T-helper 22 cell (primary cell): ENCODE measurements at places on chromosomes 1 and 21.

GRCh38 chr1:228753786-228754360, 18.6 kb downstream of the RHOU start:
- no peak for DNase-seq

- no peak for DNase-seq
These were observed 148.0 kb downstream of the DHRS3 start for GRCh38 chr1:12469990-12470389.

GRCh38 chr1:209544098-209544497, 39.4 kb upstream of the CAMK1G start:
- DNase-seq, result no peak

DNA sequence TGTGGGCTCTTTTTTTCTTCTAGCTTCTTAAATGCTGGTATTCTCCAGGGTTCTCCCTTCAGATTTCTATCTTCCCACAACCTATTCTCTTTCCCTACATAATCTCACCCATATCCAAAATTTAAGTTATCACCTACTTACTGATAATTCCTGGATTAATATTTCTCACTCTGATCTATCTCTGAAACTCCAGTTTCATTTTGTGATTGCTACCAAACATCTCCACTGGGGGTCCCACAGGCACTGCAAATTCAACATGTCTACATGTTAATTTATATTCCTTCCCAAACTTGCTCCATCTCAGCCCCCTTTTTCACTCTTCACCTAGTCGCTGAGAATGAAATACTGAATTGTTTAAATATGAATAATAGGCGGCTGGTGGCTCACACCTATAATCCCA, 9.9 kb upstream of the C1orf141 start:
- DNase-seq, result no peak
